ENCODE measurements at places on chromosomes 6 and 20.

GRCh38 chr6:167116838-167117228, 6.1 kb upstream of the CCR6 start:
- DNase-seq = no peak

DNA sequence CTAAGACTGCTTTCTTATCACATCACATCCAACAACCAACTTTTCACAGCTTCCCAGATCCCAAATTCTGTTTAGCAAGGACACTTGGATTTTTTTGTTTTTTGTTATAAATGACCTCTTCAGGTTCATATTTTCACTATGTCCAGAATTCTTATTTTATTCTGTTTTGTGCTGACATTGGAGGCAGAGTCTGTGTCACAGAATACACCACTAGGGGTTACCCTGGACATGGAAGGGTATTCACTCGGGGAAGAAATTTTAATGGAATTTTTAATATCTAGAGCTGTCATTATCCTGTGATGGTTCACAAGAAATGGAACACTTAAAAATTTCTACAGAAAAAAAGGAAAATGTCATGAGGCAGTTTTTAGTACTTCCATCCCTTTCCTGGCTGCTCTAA, 12.0 kb upstream of the SLC2A12 start:
- DNase-seq = no peak

DNA sequence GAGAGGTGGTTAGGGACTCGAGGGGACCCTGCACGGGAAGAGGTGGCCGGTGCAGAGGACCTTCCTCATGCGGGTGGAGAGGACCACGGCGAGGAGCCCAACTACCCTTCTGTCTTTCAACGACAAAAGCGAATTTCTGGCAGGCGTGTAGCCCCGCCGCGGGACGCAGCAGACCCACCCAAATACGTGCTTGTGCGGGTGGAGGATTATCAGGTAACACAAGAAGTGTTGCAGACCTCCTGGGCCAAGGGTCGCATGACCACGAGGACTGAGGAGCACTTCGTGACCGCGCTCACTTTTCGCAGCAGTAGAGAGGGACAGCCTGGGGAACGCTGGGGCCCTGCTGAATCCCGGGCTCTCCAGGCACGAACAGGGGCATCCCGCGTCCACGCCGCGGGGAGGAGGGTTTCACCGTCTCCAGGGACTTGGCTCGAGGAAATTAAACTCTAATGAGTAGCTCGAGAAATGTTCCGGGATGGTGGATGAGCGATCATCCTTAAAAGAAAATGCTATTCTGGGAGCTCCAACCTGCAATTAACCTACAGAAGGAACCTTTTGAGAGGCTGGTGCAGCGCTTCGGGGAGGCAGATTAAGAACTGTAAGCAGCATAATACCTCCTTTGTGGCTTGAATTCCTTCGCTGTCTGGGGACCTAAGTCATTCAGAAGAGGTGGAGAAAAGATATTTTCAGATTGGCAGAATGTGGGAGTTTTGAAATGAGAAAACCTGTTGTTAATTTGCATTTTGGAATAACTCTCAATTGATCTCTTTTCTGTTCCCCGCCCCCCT, 804 bp downstream of the C6orf141 start:
- no peak for DNase-seq

DNA sequence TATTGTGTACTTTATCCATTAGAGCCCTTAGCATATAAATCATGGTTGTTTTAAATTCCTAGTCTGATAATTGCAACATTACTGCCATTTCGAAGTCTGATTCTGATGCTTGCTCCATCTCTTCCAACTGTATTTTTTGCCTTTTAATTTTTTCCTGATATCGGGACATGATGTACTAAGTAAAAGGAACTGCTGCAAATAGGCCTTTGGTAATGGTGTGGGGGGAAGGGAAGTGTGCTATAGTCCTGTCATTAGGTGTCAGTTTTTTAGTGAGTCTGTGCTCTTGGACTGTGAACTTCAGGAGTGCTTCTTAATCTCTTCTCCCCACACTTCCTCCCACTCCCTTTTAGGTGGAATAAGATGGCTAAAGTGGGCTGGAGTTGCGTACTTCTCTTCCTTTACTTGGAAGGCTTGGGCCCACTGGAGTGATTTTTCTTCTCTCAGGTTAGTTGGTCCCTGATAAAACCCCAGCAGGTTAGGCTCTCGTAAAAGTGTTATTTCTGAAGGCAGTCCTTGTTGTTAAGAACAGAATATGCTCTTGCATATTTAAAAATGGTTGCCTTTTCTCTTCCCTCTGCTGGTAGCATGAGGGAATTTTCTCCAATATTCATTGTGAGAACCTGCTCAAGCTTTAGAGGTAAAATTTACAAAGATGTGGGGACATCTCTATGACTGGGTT, 18.1 kb downstream of the STXBP5 start:
- DNase-seq = peak; percentile 58

GRCh38 chr20:61683721-61684120, 382.0 kb downstream of the TAF4 start:
- DNase-seq = no peak

GRCh38 chr20:19277381-19277780, 64.9 kb downstream of the SLC24A3 start:
- no peak for DNase-seq

DNA sequence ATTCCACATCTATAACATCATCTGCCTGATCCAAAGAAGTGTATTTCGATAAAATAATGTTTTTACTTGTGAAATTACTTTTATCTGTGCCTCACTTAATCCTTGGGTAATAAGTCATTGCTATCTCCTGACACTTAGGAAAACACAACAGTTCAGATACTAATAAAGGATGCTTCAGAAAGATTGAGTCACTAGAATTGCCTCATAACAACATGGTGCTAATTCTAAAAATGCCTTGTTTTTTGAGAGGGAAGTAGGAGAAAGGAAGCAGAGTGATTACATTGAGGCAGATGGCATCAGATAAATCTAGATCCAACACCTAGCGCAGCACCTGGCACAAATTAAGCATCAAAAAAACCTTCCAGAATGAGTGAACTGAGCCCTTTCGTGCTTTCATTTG, 69.0 kb downstream of the NCOA7 start:
- no peak for DNase-seq

- DNase-seq = no peak
Observed at GRCh38 chr6:107655245-107655644, 165.3 kb downstream of the SOBP start.

DNA sequence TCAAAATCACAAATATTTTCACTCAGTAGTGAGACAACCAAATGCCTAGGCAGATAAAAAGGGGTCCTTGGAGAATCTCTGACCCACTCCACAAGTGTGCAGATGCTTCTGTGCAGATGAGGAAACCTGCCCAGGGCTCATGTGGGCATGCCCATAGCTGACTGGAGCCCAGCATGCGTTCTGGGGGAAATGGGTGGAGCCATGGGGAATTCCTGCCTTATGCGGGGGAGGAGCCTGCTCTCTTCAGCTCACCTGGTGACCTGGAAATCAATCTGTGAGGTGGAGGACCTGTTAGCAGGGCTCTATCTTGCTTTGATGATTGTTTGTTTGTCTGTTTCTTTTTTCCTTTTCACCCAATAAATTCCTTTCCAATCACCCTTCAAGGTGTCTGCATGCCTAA, 23.4 kb upstream of the PLN start:
- DNase-seq = no peak

DNA sequence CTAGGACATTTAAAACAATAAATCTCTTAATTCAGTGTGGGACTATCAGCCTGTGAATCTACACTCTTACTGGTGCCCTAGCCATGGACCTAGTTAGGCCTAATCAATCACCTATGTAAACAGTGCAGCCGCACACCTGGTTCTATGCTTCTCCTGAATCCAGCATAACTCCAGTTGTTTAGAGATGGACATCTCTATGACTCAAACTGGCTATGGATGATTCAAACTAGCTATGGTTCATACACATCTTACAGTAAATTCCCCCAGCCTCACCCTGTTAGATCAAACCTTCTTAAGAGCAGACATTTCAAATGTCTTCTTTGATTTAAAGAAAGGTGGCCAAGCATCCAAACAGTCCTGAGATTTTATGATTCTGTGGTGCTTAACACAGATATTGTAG, 34.7 kb downstream of the SLC35B3 start:
- DNase-seq = no peak

GRCh38 chr6:1544000-1544399, 65.7 kb upstream of the FOXC1 start:
- no peak for DNase-seq

DNA sequence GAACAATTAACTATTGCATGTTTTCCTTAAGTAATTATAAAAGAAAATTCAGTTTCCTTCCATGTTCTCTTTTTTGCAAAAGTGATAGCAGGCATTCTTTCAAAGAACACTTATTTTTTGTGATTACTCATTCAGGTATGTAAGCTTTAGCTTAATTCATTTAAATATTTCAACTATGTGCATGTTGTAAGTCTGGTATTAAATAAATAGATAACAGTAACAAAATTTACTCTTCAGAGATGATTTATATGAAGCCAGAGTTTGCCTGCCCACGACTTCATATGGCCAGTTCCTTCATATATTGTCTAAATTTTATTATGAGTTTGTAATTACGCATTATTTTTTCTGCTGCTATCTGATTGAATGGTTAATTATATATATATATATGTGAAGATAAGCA, 110.9 kb downstream of the ADGRG6 start:
- DNase-seq = no peak

- no peak for DNase-seq
Observed at GRCh38 chr20:46770330-46771194, 61.1 kb downstream of the SLC2A10 start.

GRCh38 chr6:170266061-170266825, 24.6 kb downstream of the DLL1 start:
- no peak for DNase-seq

GRCh38 chr6:99790679-99791078, 184.0 kb downstream of the PRDM13 start:
- DNase-seq = no peak

- no peak for DNase-seq
Observed at GRCh38 chr6:36073587-36073986, 46.0 kb downstream of the MAPK14 start.

DNA sequence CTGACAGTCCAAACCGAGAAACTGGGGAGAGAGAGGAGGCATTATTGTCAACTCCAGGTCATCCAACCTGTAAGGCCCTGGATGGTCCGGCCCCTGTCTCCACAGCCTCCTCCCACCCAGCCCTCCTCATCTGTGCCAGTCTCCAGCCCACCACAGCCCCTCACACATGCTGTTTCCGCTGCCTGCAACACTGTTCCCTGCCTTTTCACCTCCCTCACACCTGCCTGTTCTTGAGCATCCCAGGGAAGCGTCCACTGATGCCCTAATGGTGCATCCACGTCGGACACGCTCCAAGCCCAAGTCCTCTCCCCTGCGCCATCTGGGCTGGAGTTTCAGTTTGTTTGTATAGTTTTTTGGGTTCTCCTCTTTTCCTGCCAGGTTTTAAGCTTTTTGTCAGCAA, 52.0 kb downstream of the BMP7 start:
- no peak for DNase-seq

DNA sequence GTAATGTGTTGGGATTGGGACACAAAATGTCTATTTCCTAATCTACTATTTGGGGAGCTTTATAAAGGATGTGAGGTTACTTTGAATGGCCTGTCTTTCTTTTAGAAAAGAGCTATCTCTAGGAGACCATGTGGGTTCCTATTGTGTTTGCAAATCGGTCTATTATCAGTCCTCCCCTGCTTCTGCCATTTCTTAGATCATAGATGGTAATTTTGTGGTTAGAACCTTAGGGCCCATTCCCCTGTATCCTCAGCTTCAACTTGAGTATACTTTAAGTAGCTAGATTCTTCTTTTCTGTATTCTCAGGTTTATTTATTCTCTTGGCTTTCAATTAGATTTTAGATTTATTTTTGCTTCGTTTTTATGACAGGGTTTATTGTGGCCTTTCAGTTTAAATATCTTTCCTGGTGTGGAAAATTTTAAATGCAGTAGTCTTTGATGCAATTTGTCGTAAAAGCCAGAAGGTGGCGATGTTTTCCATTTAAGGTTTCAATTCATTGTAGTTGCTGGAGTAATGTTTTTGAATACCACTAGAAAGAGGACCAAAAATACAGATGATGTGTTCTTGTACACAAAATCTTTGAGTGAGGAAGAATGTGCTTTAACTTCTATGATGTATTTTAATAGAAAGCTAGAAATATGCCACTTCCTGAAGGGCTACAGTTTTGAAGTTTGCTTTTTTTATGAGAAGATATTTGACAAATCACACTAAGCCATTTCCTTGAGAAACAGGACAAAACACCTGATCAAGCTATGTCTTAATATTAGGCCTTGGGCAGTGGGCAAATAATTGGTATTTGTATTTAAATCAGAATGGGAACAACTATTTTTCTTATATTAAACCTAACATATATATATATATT, 20.3 kb downstream of the TBPL1 start:
- peak; percentile 14 for DNase-seq

GRCh38 chr6:20319520-20320357, 81.9 kb upstream of the E2F3 start:
- peak; percentile 65 for DNase-seq

DNA sequence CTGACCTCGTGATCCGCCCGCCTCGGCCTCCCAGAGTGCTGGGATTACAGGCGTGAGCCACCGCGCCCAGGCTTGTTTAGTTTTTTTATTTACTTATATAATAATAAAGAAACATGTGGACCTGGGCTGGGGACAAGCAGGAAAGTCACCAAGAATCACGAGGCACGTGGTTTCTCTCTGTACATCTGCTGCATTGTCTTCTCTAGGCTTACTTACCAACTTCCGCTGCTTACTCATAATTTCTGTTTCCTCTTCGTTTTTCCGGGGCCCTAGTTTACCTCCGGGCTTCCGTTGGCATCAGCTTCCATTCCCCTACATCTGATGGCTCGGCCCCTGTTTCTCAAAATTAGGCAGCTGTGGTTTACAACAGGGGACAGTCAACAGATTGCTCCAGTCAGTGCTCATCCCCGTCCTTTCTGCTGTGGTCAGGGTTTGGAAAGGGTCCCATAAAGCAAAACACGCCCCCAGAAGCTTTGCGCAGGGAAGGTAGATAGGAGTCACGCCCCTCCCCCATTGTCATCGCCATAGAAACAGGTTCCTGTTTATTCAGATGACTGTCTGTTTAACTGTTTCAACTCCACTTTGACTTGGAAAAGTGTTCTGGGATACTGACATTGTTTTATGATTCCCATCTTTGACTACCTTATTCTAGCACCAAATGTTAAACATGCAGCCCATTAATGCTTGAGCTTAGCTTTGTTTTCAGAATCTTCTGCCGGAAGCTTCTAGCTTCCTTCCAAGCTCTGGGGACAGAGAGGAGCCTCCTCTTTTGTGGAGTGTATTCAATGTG, 31.9 kb upstream of the TXLNB start:
- peak; percentile 98 for DNase-seq

GRCh38 chr6:11667876-11668275, 110.7 kb downstream of the ADTRP start:
- no peak for DNase-seq
